ENCODE measurements at places on chromosomes 2 and 18.

- no peak for DNase-seq
These were observed 111.1 kb upstream of the ACAA2 start for GRCh38 chr18:49924293-49924983.

DNA sequence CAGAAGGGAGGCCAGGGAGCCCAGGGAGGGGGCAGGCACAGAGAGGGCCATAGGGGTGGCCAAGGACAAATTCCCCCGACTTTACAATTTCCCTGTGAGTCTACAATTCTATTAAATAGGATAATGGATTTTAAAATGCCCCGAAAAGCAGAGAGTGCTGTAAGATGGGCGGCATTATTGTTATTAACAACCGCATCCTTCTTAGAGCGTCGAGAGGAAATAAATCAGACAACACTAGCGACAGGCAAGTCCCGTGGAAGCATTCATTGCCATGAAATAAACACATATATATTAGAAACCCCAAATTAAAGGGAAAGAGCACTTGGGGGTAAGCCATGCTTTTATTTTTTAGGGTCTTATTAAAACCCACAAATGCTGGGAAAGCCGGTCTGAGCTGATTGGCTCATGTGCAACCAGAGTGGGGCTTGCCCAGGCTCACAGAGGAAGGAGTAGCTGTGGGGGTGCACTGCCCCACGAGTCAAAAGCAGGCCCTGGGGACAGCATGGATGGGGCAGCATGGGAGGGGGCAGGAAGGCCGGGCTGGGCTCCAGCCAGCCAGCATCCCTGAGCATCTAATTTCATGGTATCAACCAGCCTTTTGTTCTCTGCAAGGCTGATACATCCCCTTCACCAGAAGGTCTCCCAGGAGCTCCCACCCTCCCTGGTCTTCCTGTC is 187.1 kb downstream of the CELF4 start:
- DNase-seq: no peak

DNA sequence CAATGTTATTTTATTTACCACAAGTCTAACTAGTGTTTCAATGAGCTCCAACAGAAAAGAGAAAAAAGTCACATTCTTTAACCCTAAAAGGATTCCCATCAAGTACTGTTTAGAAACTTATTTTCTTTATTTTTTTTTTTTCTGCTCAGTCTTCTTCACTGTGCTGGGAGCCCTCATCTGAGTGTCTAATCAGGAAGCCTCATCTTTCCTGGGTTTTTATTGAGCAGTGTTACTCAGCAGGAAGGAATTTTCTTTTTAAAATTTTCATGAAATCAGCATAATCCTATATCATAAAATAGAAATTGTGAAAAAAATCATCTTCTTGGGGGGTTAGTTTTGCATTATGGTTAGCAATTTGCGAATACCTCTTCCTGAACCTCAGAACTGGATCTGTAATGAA is 453.8 kb downstream of the CDH2 start:
- DNase-seq: no peak

DNA sequence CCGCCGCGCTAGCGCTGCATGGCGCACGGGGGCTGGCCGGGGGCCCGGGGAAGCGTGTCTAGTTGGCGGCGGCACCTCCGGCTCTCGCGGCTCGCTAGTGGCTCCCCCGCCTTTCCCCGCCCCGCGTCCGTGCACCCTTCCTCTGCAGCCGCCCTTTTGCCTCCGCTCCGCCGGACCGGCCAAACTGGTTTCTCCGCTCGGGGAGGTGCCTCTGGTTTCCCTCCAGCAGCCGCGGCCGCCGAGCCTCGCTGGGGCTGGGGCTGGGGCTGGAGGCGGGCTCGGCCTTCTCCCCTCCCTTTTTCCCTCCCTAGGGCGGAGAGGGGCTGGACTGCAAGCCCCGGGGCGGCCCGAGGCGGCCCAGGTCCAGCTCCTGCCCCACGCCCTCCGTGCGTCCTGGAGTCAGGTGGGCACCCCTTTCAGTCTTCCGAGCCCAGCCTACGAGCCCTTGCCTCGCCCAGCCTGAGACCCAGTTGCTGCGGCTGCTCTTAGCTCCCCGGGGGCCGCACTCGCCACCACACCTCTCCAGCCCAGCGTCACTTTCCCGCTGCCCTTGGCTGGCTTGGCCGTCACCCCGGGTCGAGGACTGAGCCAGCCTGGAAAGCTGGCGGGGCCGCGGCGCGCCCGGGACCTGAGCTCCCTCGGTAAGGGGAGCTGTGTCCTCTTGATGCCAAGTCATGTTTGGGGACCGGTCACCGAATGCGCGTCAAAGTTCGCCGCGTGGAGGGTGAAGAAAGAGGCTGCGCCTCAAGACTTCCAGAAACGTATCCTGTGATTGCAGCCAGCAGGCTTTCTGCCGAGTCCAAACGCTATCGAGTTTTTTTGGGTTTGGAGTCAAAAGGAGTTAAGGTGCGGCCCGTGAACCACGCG is at the start of gene ATP8B1:
TSS of gene ATP8B1 (minus strand) at position 213 of the 867 bp plus-strand sequence. CDS start 71,508 bp downstream, outside the sequence.
- DNase-seq: peak; percentile 63

- DNase-seq: no peak
These were observed 13.6 kb upstream of the ZSCAN30 start for GRCh38 chr18:35303610-35304009.

- DNase-seq: peak; percentile 42
These were observed 48.7 kb upstream of the NBEAL1 start for GRCh38 chr2:202965810-202966460.

GRCh38 chr2:166612214-166612613 is 118.2 kb upstream of the SCN7A start:
- DNase-seq: no peak

- DNase-seq: no peak
These were observed 870.6 kb downstream of the CBLN2 start for GRCh38 chr18:71673498-71673897.

GRCh38 chr18:67513280-67513679 is 3.2 kb downstream of the DSEL start:
- no peak for DNase-seq

GRCh38 chr18:31438402-31438801 is 9.1 kb upstream of the DSG3 start:
- peak; percentile 31 for DNase-seq

GRCh38 chr2:225994748-225995405 is 595.4 kb downstream of the NYAP2 start:
- DNase-seq: no peak

- DNase-seq: no peak
These were observed 37.5 kb downstream of the ACVR1 start for GRCh38 chr2:157838442-157839161.

GRCh38 chr2:80545420-80546210 is 241.1 kb upstream of the LRRTM1 start:
- no peak for DNase-seq

- no peak for DNase-seq
These were observed 32.4 kb downstream of the SMIM21 start for GRCh38 chr18:75395137-75395536.

DNA sequence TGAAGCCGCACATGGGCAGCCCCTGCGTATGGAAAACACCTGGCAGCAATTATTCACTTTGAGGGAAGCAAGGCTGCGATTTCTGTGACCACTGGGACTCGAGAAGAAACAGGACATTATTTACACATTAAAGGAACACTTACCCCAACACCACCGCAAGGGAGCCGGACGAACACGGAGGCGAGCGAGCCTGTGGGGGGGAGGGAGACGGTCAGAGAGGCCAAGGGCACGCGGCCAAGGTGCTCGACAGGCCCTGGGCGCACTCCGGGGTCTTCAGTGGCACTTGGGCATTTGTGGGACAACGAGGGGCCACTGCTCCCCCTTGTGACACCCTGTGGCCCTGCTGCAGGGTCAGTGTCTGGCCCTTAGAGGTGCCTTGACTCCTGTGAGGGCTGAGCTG is 247.0 kb downstream of the TWIST2 start:
- no peak for DNase-seq

GRCh38 chr2:210860276-210860675 is 303.9 kb downstream of the CPS1 start:
- no peak for DNase-seq

GRCh38 chr2:11466307-11467128 is 557 bp upstream of the E2F6 start:
- no peak for DNase-seq

GRCh38 chr2:129761569-129762021 is 217.9 kb upstream of the RAB6C start:
- DNase-seq: no peak

DNA sequence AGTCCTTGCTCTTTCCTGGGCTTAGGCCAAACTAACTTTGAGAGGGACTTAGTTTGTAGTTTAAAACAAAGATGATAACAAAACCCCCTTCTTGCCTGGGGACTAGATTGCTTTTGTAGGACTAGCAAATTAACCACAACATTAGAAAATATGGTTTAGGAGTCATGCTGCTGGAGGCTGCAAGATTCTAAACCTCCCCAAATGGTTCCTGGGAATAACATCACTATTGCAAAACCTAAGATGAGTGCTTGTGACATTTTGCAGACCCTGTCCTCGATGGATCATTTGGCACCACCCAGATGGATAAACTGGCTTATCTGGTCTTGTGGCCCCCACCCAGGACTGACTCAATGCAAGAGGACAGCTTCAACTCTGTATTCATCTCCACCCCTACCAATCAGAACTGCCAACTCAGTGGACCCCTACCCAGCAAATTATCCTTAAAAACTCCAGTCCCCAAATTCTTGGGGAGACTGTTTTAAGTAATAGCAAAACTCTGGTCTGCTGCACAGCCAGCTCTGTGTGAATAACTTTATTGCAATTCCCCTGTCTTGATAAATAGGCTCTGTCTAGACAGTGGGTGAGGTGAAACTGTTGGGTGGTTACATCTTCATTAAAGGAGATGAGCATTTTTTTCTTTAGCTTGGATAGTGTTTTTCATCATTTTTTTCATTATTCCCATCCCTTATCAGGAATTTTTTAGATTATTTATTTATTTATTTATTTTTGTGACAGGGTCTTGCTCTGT is 58.9 kb downstream of the SPTBN1 start:
- DNase-seq: no peak

GRCh38 chr2:10369269-10370255 is 66.9 kb downstream of the HPCAL1 start:
- no peak for DNase-seq

DNA sequence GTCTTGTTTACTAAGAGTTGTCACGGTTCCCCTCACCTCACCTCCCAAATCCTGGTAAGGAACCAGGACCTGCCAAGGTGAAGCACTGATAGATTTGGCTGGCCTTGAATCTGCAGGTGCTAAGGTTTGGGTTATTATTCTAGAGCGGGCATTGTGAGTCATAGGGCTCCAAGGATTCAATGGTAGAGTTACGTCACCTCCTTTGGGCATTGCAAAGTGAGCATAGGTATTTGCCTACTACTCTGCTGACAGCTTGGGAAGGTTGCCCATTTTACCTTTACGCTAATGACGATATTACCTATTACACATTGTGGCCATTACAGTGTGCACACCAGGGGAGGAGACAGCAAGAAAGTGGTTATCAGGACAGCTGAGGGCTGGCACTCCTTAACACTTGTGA is 59.3 kb downstream of the SETBP1 start:
- DNase-seq: no peak

GRCh38 chr2:3173031-3173430 is 204.6 kb downstream of the EIPR1 start:
- DNase-seq: no peak

GRCh38 chr2:31246184-31246852 is 12.4 kb downstream of the EHD3 start:
- DNase-seq: no peak
